Cardiac septum (tissue), 1 donor: ENCODE measurements at places on chromosomes 4 and X. TPM values are rescaled to one million over a fixed set of nuclear protein-coding genes. Genes with fewer than 3 reads are reported as not detected.

DNA sequence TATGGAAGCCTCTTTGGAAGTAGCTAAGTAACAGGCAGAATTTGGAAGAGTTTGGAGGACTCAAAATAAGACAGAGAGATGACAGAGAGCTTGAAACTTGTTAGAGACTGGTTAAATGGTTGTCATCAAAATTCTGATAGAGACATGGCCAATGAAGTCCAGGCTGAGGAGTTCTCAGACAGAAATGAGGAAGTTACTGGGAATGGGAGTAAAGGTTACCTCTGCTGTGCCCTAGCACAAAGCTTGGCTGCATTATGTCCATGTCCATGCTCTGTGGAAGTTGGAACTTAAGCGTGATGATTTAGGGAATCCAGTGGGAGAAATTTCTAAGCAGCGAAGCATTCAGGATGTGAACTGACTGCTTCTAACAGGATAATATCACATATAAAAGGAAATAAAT is 146.2 kb upstream of the NDST4 start:
- DNase-seq: no peak

DNA sequence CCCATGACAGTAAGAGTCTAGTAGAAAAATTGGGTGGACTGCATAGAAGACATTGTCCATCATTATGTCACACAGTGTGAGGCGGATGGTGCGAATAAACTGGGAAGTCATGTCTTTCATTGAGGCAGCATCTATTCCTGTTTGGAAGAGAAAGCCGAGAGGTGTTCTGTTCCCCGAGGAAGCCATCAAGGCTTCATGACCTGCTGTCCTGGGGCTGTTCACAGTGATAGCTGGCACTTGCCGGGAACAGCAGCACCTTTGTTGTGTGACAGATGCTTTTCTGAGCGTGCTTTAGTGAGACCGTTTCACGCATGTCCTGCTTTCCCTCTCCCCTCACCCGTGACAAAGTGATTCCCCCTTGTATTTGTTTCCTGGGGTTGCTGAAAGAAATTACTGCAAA is 20.3 kb downstream of the RGS12 start:
- no peak for DNase-seq

Gene ADRA2C
- 5.4 TPM for total RNA-seq

Gene COX7B2
- not detected for total RNA-seq

- no peak for DNase-seq
Observed at GRCh38 chrX:71935476-71935875, 24.8 kb downstream of the NHSL2 start.

Gene RPS6KA3
- total RNA-seq: 40.4 TPM

Gene TSPAN7
- total RNA-seq: 13.0 TPM
